Muscle of leg (tissue), 16 donors: ENCODE measurements at places on chromosomes 6 and 20.
A peak's percentile ranks its signal among the peaks of the same experiment; 100 is the strongest.

GRCh38 chr20:1286267-1287024 lies 20.4 kb downstream of the SNPH start:
- no peak for DNase-seq

GRCh38 chr20:57772349-57772964 lies 62.6 kb upstream of the PMEPA1 start:
- no peak for DNase-seq

- DNase-seq = peak; percentile 44
Observed at GRCh38 chr20:47175493-47175892, 181.0 kb downstream of the ZMYND8 start.

- DNase-seq = peak; percentile 67
Observed at GRCh38 chr6:162292915-162293314, 434.7 kb downstream of the PRKN start.

DNA sequence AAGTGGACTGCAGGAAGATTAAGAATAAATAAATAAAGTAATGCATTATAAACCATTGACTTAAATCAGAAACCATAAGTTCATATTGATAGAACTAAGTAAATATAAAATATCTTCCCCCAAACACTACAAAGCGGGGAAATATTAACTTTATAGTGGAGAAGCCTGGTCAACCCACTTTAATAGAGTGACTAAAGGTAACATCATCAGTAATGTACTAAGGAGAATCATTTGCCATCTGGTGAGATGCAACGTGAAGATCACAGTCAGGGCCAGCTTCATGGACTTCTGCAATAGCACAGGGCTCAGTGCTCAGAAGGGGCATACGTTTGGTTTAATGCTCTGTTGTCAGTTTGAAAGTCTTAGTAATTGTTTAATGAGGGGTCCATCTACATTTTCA lies 58.8 kb upstream of the CD83 start:
- DNase-seq = no peak

DNA sequence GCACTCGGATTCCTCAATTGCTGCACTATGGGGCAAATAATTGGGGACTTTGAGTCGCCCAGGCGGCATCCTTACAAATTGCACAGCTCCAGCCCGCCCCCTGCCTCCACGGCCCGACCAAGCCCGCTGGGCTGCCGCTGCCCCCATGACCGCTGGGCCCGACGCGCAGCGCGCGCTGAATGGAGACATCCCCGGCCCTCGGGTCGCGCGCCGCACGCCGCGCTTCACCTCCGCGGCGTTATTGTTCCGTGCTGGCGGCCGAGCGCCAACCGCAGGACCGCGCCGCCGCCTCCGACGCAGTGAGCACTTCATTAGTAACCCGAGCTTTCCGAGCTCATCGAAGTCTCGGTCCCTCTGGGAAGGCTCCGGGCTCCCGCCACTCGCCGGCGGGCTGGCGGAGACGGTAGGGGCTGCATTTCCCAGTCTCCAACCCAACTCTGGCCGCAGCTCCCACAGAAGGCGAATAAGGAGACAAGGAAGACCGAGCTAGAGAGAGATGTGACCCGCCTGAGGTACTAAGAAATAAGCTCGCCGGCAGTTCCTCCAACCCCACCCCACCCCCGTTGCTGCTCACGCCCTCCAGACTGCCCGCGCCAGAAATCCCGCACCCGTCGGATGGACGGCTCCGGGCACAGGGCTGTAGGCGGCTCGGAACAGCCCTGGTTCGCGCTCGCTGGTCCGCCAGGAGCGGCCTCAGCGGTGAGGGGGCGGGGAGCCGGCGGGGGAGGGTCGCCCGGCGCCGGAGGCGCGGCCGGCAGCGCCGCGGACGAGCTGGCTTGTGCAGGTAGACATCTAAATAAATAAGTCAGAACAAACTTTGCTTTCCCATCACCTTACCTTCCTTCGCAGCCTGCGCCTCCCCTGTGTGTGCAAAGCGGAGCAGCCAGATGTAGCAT lies 703 bp downstream of the EPHA7 start:
- peak; percentile 77 for DNase-seq

GRCh38 chr6:117117652-117118051 lies 147.7 kb upstream of the VGLL2 start:
- DNase-seq = no peak

- DNase-seq = no peak
Observed at GRCh38 chr6:87171938-87172633, 16.7 kb downstream of the ZNF292 start.
